ENCODE measurements at places on chromosomes 2 and 18.

DNA sequence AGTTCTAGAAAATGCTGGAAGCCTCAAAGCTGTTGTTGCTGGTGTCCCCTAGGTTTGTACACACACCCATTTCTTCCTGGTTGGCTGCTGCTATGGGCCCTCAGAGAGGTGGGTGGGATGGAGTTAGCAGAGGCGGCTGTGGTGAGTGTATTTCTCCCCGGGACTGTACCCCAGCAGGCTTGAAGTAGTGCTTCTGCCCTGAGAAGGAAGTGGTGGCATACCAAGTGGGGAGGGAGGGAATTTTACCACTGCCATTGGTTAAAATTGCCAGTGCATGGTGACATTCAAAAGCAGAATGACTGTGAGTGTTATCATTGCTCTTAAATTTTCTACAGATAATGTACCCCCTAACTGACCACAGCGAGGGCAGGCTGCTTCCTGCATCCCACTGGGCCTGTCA, 125.6 kb upstream of the CAPN13 start:
- no peak overlapping the region for H3K27ac ChIP-seq
- H3K36me3 ChIP-seq, result no peaks in the 10 kb centered on the region
- H3K4me1 ChIP-seq, result no peaks in the 10 kb centered on the region
- no peak overlapping the region for H3K4me3 ChIP-seq

DNA sequence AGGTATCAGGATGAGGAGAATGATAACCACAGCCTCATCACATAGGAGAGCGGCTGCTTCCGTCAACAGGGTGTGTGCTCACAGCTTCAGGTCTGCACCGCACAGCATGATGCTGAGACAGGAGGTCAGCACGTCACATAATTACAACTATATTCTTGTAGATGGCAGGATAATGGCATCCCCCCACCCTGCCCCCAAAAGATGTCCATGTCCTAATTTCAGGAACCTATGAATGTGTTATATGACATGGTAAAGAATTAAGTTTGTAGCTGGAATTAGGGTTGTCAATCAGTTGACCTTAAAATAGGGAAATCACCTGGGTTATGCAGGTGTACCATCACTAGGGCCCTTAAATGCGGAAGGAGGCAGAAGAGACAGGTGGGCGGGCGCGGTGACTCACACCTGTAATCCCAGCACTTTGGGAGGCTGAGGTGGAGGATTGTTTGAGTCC, 73.9 kb downstream of the ARL4C start:
- H3K27me3 ChIP-seq, result no peaks in the 10 kb centered on the region
- H3K27ac ChIP-seq, result no peak overlapping the region
- H3K4me1 ChIP-seq, result no peaks in the 10 kb centered on the region
- H3K36me3 ChIP-seq, result no peaks in the 10 kb centered on the region

DNA sequence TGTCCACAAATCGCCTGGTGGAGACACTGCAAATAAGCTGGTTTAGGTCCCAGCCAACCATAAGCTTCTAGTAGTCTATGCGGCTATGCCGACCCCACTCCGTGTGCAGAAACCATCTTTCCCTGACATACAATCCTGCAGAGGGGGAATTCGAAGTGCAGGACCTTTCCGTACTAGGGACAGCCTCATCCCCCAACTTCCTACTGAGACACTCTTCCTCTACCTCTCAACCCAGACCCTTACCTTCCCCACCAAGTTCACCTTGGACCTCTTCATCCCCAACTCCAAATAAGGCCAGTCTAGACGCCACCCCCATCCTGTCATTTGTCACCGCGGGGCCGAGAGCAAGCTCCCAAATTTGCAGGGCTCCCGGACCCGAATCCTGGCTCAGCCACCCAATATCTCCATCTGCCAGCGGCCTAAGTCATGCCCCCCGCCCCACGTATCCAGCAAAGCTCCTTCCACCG, 496 bp downstream of the SUCLG1 start:
- DNase-seq, result no peak
- H3K4me3 ChIP-seq, result peak overlapping the region; percentile 100
- no peaks in the 10 kb centered on the region for H3K36me3 ChIP-seq
- H3K27ac ChIP-seq, result peak overlapping the region; percentile 92
- no peaks in the 10 kb centered on the region for H3K27me3 ChIP-seq

GRCh38 chr2:173654161-173654895, 299.7 kb downstream of the CDCA7 start:
- H3K27me3 ChIP-seq, result no peaks in the 10 kb centered on the region
- no peaks in the 10 kb centered on the region for H3K36me3 ChIP-seq

GRCh38 chr2:102449370-102449974, 23.6 kb upstream of the SLC9A4 start:
- DNase-seq, result peak; percentile 59
- no peak overlapping the region for H3K4me3 ChIP-seq
- no peaks in the 10 kb centered on the region for H3K27me3 ChIP-seq
- H3K4me1 ChIP-seq, result no peaks in the 10 kb centered on the region
- no peak overlapping the region for H3K27ac ChIP-seq

Measured in testis (tissue), 5 donors.